ENCODE measurements at places on chromosomes 7 and 10.

DNA sequence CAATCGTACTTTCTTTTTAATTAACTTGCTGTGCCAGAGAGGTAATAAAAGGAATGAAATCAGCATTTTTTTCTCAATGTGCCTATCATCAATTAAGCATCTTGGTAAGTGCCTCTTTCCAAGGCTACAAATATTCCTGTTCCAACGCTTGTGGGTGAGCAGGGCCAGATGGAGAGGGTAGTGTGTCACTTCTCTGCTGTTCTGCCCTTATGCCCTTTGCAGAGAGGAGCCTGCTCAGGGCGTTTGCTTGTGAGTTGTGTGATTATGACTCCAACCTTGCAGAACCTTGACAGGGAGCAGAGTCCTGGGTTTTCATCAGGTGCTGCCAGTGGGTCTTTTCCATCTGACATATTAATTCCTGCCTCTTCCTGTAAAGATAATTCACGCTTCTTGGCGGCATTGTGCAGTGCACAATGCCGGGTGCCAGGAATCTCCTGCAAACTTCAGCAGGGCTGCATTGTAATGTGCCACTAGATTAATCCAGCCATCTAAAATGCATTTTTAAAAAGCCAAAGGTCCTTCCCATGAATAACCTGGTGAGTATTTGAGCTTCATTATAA is 234.4 kb downstream of the ARHGAP12 start:
- DNase-seq: no peak

GRCh38 chr10:24900888-24901685 is 51.3 kb downstream of the PRTFDC1 start:
- peak; percentile 43 for DNase-seq

- DNase-seq: no peak
These were observed 190.2 kb upstream of the HPS1 start for GRCh38 chr10:98636921-98637329.

DNA sequence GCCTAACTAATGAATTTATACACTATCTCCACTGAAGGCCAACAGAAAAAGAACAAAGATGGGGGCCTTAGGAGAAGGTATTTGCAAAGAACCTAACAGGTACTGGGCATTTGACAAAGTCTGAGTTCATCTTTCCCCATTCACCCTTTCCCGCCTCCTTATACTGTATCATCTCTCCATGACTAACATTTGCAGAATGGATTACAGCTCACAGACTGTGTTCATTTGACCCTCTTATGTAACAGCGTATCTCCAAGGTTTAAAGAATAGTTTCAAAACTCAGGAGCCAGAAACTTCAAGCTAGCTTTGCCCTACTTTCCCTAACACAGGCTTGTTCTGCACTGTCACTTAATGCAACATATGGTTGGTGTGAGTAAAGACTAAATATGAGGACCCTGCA is 238.7 kb upstream of the CELF2 start:
- no peak for DNase-seq

GRCh38 chr10:36496758-36497157 is 628.6 kb upstream of the ANKRD30A start:
- DNase-seq: no peak

DNA sequence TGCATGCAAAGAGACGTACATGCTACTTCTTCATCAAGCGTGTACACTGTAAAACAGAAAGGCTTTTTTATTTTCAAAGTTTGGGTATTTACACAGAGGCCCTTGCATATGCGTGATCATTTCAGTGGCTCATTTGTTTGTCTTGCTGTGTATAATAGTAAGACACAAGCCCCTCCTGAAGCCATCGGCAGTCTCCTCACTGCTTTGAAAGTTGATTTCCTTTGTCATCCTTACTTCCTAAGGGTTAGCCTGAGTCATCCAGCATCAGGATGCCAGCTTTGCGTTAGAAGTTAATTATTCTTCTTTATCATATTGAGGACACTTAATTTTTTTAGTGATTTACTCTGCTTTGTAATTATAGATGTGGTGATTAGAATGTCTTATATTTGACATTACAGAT is 72.5 kb upstream of the CTBP2 start:
- DNase-seq: no peak

GRCh38 chr7:13416071-13416470 is 573.4 kb downstream of the ETV1 start:
- DNase-seq: no peak

DNA sequence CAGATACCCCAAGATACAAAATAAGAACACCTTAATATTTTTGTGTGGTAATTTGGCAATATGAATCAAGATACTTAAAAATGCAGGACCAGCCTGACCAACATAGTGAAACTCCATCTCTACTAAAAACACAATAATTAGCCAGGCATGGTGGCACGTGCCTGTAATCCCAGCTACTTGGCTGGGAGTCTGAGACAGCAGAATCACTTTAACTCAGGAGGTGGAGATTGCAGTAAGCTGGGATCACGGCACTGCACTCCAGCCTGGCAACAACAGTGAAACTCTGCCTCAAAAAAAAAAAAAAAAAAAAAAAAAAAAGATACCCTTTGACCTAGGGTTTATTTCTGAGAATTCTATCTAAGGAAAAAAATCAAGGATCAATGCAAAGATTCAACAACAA is 450.7 kb downstream of the SORCS1 start:
- DNase-seq: no peak

DNA sequence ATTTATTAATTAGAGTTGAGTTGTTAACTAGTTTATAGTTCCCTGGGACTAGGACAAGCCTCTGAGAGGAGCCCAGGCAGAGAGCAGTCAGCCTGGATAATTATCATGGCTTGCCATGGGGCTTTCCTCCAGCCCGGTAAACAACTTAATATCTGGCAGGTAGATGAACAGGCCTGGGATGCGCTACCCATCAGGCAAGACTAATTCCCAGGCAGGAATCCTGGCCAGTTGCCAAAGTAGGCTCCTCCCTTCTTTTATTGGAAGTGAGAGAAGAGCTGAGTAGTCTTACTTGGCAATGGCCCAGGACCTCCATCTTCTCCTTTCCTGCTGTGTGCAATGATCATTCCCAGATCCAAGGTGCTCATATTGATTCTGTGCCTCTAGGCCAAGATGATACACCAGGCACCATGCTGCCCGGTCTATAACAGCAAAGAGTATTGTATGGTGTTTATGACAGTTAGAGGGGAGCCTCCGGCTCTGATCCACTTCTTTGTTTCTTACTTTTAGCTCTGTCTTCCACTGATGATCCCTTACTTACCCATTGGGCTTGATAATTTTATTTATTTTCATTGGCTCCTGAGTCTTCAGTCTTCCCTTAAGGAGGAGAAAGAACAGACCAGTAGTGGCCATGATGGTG is 408.7 kb downstream of the REEP3 start:
- DNase-seq: no peak

GRCh38 chr7:10940704-10941355 is 32.8 kb upstream of the PHF14 start:
- peak; percentile 47 for DNase-seq

GRCh38 chr10:7233259-7233991 is 177.4 kb downstream of the SFMBT2 start:
- DNase-seq: no peak

DNA sequence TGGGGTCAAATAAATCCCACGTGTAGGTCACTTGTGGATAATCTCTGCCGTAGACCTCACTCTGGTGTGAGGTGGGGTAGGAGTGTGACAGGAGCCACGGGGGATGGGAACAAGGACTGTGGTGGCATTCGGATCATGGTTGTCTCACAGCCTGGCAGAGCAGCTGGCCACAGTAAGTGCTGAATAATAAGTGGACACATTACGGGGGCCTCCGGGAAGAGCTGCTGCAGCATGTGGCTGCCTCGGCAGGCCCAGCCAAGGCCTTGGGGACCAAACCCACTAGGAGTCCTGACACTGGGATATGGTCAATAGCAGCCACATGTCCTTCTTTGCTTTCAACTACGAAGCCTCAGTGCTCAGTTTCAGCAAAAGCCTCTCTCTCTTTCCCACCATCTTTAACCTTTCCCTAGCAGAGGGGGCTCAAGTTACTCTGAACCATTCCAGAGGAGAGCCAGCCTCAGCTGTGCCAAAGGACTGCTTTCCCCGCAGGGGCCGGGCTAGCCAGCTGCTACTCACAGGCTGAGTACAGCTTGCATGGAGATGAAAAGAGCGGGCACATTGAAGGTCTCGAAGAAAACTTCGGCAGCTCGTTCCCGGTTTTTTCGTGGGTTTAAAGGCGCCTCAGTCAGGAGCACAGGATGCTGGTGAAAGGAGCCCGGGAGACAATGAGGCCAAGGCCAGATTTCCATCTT is 17.3 kb downstream of the ACTR1A start:
- DNase-seq: no peak

DNA sequence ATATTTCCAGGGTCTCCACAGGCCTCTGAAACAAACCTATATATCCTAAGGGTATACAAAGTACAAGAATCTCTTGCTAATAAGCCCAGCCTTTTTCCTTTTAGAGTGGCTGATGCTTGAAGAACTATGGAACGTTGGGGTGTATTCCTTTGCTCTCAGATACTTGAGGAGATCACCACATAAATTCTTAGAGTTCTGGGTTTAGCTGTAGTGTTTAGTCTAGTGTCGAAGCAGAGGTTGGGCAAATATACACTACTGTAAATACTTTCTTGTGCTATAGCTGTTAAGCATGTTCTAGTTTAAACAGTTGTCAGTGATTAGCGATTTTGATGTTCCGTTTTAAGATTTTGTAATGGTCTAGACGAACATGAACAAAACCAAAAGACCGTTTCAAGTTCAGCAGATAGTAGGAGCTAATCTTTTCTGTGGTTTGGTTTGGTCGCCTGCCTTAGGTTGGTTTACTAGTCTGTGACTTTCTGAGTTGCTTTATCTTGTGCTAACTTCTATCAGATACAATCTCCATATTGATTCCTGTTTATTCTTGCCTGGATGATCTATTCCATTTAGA is 229.6 kb downstream of the NSUN6 start:
- DNase-seq: no peak

- DNase-seq: no peak
These were observed 433.7 kb upstream of the PFKP start for GRCh38 chr10:2633630-2634029.

DNA sequence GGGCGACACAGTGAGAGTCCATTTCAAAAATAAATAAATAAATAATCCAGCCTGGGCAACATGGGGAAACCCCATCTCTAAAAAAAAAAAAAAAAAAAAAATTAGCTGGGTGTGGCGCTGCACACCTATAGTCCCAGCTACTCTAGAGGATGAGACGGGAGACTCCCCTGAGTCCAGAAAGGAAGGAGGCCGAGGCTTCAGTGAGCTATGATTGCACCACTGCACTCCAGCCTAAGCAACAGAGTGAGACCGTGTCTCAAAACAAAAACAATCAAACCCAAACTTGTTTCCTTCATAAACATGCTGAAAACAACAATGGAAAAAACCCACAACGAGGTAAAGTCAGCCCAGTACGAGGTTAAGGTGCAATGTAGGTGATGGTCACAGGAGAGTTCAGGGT is 1.2 kb downstream of the COX19 start:
- DNase-seq: no peak

GRCh38 chr10:125033146-125033924 is 91.4 kb downstream of the ZRANB1 start:
- DNase-seq: no peak

DNA sequence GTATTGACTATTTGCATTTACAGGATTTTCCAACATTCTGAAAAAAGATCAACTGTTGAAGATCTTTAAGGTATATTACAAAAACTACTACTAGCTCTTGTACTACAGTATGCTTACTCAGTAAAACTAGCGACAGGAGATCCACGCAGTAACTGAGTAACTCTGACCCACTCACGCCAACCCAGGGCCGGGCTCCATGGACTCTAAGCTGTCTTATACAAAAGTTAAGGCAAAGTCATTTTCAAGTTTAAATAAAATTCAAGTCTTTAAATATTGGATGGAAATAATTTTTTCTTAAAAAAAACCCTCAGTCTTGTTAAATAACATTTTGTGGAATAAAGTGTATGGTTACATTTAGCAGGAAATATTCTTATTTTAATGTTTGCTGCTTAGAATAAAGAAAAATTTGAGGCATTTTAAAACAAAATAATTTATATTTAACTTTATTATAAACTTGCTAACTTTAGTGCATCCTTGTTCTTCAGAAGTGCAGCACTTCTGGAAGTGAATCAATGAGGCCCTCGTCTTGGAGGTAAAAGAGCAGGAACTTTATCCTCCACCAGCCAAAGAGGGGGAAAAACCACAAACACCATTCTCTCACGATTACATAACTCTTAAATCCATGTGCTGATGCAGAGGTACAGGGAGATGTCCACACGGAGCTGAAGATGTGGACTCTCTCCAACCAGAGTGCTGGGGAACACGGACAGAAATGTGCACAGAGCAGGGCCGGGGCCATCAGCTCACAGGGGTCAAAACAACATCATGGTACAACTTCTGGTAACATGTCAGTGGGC is 119.9 kb downstream of the LARP4B start:
- DNase-seq: no peak

- DNase-seq: no peak
These were observed 40.0 kb upstream of the ASAH2 start for GRCh38 chr10:50291261-50291850.

- no peak for DNase-seq
These were observed 86.7 kb upstream of the TMEM26 start for GRCh38 chr10:61539876-61540275.

GRCh38 chr10:13496931-13497330 is 31.9 kb downstream of the BEND7 start:
- DNase-seq: no peak

DNA sequence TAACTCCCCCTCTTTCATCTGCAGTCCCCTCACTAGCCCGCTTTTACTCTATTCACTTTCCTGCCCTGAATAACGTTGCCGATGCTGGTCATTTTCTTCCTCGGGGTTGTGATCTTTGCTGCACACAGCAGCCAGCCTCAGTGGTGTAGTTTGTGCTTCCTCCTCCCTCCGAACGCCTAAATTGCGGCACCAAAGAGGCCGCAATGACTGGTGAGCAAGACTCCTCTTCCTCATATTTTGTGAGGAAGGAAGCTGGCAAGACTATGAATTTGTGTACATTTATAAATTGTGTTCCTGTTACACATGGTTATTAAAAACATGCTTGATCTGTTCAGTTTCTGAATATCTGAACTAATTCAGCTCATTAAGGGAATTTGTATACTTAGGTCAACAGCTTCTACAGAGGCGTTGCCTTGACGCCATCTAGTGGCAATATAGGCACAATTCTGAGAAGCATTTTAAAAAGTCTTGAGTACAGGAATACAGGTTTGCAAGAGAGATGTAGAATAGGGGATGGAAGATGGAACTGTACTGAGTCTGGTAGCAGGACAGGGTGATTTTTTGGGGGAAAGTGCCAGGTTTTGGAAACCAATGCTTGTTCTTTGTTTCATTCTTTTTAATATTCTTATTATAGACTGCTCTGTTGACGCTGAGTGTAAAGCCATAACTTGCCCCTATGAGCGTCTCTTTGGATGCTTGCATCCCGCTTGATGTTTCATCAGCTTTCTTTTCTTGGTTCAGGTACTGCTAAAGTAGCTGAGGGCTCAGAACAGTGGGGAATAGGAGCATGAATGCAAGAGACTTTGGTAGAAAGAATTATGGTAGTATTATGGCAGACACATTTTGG is 4.1 kb upstream of the TAS2R5 start:
- DNase-seq: peak; percentile 42

GRCh38 chr10:93445097-93445960 is 36.8 kb downstream of the MYOF start:
- DNase-seq: no peak

- no peak for DNase-seq
These were observed 755.4 kb downstream of the GRID1 start for GRCh38 chr10:85611093-85611740.

All from germinal center (tissue), 1 donor.